ENCODE measurements at places on chromosomes 11 and 22.

GRCh38 chr11:61055776-61056175 lies 46.5 kb upstream of the CD5 start:
- DNase-seq, result no peak

GRCh38 chr11:64415286-64415685 lies 56.3 kb downstream of the RPS6KA4 start:
- DNase-seq, result no peak

- DNase-seq, result peak; percentile 2
These were observed 221.0 kb downstream of the HIPK3 start for GRCh38 chr11:33478111-33478573.

DNA sequence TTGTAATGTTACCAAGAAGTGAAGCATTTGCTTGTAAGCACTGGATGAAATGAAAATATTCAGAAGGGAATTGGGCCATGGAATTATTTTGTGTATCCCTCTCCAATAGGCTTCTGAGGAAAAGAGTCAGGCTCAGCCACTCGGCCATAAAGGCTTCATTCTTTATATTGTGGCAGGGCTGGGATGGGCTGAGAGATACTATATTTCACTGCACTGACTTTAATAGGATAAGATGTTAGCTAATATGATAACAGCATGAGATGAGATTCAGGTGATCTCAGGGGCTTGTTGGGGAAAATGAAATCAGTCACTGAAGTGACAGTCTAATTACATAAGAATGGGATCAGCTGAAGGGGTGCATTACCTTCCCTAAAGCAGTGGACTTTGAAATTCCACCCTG lies 7.3 kb upstream of the TRIM44 start:
- DNase-seq, result no peak

- no peak for DNase-seq
These were observed 141.9 kb downstream of the CTTN start for GRCh38 chr11:70540196-70540595.

Measured in RPMI8226 (cell line).